ENCODE measurements at places on chromosomes 6 and 20. TPM values are rescaled to one million over a fixed set of nuclear protein-coding genes. Genes with fewer than 3 reads are reported as not detected.

The SRMS gene
- not detected for total RNA-seq

GRCh38 chr6:42046464-42047212 lies 3.7 kb upstream of the TAF8 start:
- peaks cover 21% of the 10 kb centered on the region for H3K4me1 ChIP-seq
- H3K36me3 ChIP-seq, result no peaks in the 10 kb centered on the region
- peaks cover 17% of the 10 kb centered on the region for H3K27me3 ChIP-seq
- no peak overlapping the region for H3K4me3 ChIP-seq

GRCh38 chr6:26311012-26311384 lies 54.0 kb upstream of the BTN3A2 start:
- no peaks in the 10 kb centered on the region for H3K27me3 ChIP-seq
- DNase-seq, result peak; percentile 53
- H3K27ac ChIP-seq, result no peak overlapping the region
- no peaks in the 10 kb centered on the region for H3K36me3 ChIP-seq
- H3K4me1 ChIP-seq, result peaks cover 16% of the 10 kb centered on the region
- peak overlapping the region; percentile 88 for H3K4me3 ChIP-seq

DNA sequence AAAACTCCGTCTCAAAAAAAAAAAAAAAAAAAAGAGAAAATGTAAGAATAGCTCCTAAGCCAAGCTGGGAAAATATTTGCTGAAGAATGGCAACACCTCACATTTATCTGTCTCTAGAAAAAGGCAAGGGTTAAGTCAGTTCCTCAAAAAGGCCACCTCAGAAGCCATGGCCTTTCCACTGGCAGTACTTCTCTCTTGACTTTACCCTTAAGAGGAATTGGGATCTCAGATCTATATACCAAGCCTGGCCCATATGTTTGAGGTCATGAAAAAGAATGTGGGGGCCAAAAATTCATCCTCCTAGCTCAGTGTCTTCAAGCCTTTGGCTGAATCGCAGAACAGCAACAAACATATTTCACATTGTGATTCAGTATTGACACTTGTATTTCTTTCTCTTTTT lies 10.9 kb upstream of the NCOA3 start:
- peaks cover 9% of the 10 kb centered on the region for H3K4me1 ChIP-seq
- DNase-seq, result no peak
- H3K27ac ChIP-seq, result no peak overlapping the region
- no peak overlapping the region for H3K4me3 ChIP-seq
- no peaks in the 10 kb centered on the region for H3K27me3 ChIP-seq

Measured in astrocyte (in vitro differentiated cells and primary cell).